CD8-positive, alpha-beta memory T cell (primary cell): ENCODE measurements at places on chromosomes 3 and 15. TPM values are rescaled to one million over a fixed set of nuclear protein-coding genes. Genes with fewer than 3 reads are reported as not detected.

DNA sequence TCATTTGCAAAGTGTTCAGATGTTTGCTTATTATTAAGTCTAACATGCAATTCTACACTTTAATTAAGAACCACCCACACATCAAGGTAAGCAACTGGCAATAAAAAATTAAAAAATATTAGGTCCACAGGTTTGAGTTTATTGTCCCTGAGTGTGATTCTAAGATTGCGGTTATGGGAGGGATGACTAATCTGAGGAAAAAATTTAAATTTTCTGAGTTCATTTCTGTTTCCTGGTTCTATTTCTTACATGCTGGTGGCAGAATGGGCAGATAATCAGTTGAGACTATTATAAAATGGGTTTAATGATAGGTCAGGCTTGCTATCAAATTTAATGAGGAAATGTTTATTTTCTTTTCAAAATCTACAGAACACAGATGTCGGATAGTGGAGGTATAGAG lies 105.9 kb downstream of the TP63 start:
- no peak overlapping the region for H3K4me3 ChIP-seq
- no peak for DNase-seq
- no peaks in the 10 kb centered on the region for H3K36me3 ChIP-seq
- H3K27me3 ChIP-seq: no peaks in the 10 kb centered on the region
- no peak overlapping the region for H3K27ac ChIP-seq
- H3K4me1 ChIP-seq: no peaks in the 10 kb centered on the region

DNA sequence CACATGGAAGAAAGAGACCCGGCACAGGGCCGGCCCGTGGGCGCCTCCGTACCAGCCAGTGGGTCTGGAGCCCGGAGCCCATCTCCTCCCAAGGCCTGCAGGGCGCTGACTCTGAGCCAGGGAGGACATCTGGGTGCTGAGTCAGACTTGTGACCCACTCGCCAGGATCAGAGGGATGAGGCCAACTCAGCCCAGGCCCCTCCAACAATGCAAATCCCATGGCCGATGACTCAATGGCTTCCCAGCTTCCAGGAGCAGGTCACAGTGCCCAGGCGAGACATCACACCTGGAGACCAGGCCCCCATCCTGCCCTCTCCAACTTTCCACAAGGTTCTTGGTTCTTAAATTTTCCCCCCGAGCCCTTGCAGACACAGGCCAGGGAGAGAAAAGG lies 95.1 kb downstream of the LRIG1 start:
- peaks cover 11% of the 10 kb centered on the region for H3K36me3 ChIP-seq
- no peak overlapping the region for H3K4me3 ChIP-seq
- H3K27ac ChIP-seq: no peak overlapping the region

GRCh38 chr15:89912674-89913396 lies at the start of gene ARPIN:
Gene ARPIN, minus strand, starts transcription at chr15:89912952. Its CDS starts 117 bp downstream, at chr15:89912835.
- no peaks in the 10 kb centered on the region for H3K36me3 ChIP-seq
- no peak within 1 kb of the TSS for H3K4me3 ChIP-seq
- peaks cover 7% of the 10 kb centered on the region for H3K27me3 ChIP-seq
- no peak for DNase-seq

DNA sequence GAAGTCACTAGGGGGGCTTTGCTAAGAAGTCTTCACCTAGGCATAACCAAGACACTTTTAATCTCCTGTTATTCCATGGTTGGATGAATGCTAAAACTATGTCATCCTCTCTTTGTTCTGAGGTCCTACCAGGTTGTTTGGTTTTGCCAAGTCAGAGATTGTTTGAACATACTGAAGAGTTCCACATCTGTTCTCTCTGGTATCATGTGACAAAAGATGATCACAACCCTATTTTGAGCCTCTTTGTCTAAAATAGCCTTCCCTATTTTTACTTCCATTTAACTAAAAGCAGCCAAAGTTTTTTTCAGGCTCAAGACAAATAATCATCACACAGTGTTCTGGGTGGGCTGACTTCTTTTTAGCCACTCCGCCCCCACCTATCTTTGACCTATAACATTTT lies 218.4 kb upstream of the LMCD1 start:
- DNase-seq: no peak
- no peak overlapping the region for H3K4me3 ChIP-seq
- H3K4me1 ChIP-seq: no peaks in the 10 kb centered on the region

GRCh38 chr3:194736896-194737600 lies 51.4 kb downstream of the FAM43A start:
- H3K4me3 ChIP-seq: no peak overlapping the region
- H3K4me1 ChIP-seq: peaks cover 9% of the 10 kb centered on the region
- H3K27ac ChIP-seq: no peak overlapping the region
- no peaks in the 10 kb centered on the region for H3K27me3 ChIP-seq
- H3K36me3 ChIP-seq: no peaks in the 10 kb centered on the region
- no peak for DNase-seq

- DNase-seq: no peak
- H3K4me3 ChIP-seq: no peak overlapping the region
- H3K27ac ChIP-seq: no peak overlapping the region
These were observed 5.0 kb upstream of the KBTBD8 start for GRCh38 chr3:66993082-66993481.

SRGAP3 gene
- total RNA-seq: 0.84 TPM

- peaks cover 3% of the 10 kb centered on the region for H3K27me3 ChIP-seq
- no peaks in the 10 kb centered on the region for H3K36me3 ChIP-seq
- no peak for DNase-seq
- no peak overlapping the region for H3K4me3 ChIP-seq
- no peaks in the 10 kb centered on the region for H3K4me1 ChIP-seq
- no peak overlapping the region for H3K27ac ChIP-seq
These were observed 753 bp downstream of the EPHB1 start for GRCh38 chr3:134795746-134796280.

BUB1B gene
- total RNA-seq: 44.4 TPM

ALPK3 gene
- 0.07 TPM for total RNA-seq

GRCh38 chr3:20999661-21000060 lies 751.3 kb downstream of the ZNF385D start:
- H3K27ac ChIP-seq: no peak overlapping the region
- no peak overlapping the region for H3K4me3 ChIP-seq
- no peaks in the 10 kb centered on the region for H3K4me1 ChIP-seq
